ENCODE measurements at places on chromosomes 4 and X.

- no peak for DNase-seq
Observed at GRCh38 chr4:167183036-167183435, 51.3 kb downstream of the SPOCK3 start.

DNA sequence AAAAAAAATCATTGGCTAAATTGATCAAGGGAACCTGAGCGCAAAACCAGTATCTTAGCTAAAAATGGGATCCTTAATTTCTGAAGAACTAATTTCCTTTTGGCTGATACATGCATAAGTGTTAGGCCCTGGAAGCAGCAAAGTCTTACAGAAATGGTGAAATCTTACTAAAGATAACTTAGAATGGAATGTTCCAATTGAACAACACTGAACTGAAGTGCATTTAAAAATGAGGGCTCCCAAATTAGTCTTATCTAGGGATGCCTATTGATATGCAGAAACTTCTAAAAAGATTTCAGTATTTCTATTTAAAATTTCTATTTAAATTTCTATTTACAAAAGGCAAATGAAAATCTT is 120.7 kb upstream of the BANK1 start:
- DNase-seq = no peak

DNA sequence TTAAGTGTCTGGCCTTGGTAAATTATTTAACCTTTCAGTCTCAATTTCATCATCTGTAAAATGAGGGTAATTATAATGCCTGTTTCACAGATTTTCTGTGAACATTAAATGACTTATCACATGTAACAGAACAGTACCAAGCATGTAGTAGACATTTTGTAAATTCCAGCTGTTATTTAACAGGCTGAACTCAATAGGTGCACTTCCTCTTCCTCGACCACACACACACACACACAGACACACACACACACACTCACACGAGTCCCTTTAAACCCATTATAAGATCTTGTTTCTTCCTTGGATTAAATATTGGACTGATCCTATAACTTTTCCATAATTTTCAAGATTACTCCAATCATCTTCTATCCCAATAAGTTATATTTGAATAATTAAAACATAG is 53.4 kb upstream of the COL25A1 start:
- DNase-seq = no peak

GRCh38 chr4:21765810-21766407 is 182.7 kb downstream of the KCNIP4 start:
- DNase-seq = no peak

GRCh38 chrX:151754641-151755215 is 20.2 kb downstream of the CNGA2 start:
- DNase-seq = no peak

- no peak for DNase-seq
Observed at GRCh38 chr4:112637552-112637866, 566 bp downstream of the LARP7 start.

DNA sequence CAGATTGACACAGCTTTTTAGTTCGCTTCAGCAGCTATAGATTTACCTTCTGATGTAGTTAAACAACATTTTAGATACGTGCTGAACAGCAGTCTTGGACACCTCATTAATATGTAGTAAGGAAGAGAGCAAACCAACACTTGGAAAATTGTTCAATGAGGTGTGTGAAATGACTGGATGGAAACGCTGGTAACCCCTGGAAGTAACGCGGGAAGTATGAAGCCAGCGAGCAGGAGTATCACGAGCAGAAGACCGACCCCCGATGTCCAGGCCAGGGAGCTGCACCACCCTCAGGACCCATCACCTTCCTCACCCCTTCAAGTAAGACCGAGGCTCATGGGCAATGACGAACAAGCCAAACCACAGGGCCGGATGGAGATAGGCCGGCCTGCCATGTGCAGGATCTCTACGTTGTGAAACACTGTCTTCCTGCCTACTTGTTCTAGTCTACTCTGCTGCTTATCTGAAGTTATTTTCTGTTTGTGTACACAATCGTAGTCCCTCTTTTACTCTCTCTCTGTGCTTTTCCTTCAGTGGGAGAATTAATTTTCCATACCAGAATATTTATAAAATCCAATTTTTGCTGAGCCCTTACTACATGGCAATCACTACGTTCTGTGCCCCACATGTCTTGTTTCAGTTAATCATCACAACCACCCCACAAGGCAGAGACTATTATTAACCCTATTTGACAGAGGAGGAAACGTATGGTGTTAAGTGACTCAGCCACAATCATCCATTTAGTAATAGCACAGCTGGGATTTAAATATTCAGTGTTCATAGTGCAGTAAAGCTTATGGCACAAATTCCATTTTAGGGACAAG is 221.7 kb downstream of the APBB2 start:
- DNase-seq = no peak

DNA sequence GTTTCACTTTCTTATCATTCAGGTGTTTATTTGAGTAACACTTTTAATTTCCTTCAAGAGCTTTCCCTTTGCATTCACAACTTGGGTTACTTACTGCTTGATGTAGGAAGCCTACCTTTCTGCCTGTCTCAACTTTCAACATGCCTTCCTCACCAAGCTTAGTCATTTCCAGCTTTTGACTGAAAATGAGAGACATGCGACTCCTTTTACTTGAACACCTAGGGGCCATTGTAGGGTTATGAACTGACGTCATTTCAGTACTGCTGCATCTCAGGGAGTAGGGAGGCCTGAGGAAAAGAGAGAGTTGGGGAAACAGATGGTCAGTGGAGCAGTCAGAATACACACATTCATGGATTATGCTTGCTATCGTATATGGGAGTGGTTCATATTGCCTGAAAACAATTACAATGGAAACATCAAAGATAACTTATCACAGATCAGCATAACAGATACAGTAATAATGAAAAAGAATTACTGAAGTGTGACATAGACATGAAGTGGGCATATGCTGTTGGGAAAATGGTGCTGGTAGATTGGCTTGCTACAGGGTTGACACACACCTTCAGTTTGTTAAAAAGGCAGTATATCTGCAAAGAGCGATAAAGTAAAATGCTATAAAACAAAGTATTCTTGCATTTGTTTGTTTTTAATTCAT is 25.7 kb downstream of the USP53 start:
- no peak for DNase-seq
